ENCODE measurements at places on chromosomes 16 and 17.

- DNase-seq = no peak
Observed at GRCh38 chr17:28975031-28975430, 23.7 kb upstream of the PHF12 start.

GRCh38 chr16:15539197-15539596 is 103.8 kb downstream of the MARF1 start:
- DNase-seq = no peak

- no peak for DNase-seq
Observed at GRCh38 chr17:61063528-61063927, 336.1 kb upstream of the TBX2 start.

- DNase-seq = no peak
Observed at GRCh38 chr17:68641276-68642117, 40.3 kb upstream of the FAM20A start.

DNA sequence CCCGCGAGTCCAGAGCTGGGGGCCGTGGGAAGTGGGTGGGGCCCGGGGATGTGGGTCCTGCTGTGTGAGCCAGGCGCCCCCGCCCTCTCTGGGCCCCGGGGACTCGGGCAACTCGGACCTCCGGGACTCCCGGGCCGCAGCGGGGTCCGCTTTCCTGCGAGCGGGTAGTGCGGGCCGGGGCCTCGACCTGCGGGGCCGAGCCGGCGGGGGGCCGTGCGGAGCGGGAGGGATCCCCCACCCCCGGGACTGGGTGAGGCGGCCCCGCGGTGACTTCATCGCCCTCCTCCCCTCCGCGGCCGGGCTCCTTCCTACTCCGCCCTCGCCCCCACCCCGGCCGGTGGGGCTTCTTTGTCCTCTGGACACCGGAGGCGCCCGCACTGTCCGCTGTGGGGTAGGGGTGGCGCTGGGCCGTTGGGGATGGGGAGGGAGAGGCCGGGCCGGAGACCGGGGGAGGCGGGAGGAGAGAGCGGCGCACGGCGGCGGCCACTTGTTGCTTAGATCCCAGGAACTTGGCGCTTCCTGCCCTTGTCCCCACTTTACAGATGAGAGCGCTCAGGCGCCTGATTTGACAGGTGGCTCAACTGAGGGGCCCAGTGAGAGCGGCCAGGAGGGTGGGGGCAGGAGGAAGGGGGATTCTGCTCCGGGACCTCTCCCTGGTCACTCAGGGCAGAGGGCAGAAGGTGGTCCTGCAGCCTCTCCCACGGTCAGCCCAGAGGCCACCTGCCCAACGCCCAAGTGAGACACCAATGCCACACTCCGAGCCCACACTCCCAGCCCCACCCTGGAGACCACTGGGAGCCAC is 874 bp downstream of the CMTM3 start:
- peak; percentile 55 for DNase-seq

DNA sequence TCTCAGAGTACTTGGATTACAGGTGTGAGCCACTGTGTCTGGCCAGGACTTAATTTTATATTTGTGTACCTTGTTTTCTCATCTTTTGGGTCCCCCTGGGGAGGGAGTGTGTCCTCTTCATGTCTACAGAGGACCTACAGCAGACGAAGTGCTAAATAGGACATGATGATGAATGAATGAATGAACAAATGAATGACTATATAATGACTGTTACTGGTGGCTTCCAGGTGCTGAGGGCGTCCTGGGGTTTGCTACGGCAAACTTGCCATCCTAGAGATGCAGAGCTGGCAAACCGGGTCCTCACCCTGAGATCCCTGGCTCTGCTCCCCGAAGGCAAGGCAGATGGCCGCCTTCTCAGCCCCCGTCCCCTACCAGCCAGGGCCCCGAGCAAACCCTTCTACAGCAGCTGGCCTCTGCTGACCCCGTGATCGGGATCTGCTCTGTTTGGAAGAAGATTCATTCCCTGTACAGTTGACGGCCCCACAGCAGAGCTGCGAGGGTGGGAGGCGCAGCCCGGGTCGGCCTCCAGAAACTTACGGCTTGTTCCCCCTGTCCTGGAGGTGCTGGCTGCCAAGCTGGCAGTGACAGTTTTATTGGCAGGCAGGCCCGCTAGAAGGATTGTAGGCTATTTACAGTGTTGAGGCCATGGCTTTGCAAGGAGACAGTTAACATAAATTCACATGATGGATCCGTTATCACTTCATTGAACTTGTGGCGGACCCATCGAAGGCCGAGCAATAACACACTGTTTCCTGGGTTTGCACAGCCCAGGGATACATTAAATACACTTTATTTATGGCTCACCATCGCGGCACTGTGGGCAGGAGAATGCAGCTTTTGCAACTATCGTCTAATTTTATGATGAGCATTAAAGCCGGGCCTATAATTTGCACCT is 197.7 kb upstream of the GSE1 start:
- DNase-seq = no peak

DNA sequence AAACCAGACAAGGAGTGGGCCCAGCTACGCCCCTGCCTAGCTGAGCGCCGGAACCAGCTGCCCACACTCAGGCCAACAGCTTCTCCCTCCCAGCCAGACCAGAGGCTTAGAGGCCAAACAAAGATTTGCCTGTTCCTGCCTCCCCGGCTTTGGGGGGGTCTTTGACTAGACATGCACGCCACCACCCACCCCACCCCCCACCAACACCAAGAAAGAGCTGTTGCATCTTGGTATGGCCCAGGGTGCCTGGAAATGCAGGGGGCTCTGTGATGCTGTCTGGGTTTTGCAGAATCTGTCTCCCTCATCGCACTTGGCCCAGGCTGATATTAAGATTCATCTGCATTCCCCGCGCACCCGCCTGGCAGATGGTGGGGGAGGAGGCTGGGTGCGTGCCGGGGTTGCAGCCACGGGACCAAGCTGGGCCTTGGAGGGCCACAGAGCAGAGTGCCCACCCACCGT is 1.3 kb upstream of the NXPH3 start:
- DNase-seq = no peak

DNA sequence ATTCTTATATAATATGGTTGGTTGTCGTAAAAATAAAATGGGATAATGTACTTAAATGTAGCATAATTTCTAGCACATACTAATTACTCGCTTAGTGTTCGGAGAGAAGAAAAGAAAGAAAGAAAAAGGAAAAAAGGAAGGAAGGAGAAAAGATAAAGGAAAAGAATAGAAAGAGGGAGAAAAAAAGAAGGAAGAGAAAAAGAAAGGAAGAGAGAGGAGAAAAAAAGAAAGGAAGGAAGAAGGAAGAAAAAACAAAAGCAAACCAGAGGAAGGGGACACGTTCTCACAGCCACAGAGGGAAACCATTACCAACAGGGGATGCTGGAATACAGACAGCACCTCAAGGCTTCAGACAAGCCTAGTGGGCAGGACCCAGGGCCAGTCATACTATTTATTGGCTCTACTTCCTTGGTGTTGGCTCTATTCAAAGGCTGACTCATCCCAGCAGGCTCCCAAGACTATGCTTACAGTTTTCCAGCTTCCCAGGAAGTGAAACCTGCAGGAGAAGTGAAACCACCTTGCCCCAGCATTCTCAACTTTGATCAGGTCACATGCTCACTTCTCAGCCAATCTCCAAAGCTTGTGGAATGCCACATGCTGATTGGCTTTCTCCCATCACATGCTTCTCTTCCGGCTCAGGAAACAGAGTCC is 273.5 kb upstream of the IRX5 start:
- peak; percentile 10 for DNase-seq

DNA sequence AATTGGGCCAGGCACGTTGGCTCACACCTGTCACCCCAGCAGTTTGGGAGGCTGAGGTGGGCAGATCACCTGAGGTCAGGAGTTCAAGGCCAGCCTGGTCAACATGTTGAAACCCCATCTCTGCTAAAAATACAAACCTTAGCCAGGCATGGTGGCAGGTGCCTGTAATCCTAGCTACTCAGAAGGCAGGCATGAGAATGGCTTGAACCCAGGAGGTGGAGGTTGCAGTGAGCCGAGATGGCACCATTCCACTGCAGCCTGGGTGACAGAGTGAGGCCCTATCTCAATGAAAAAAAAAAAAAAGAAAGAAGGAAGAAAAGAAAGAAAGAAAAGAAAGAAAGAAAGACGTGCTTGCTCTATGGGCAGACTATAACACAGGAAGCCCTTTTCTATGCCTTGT is 84.4 kb downstream of the FOXL1 start:
- no peak for DNase-seq

DNA sequence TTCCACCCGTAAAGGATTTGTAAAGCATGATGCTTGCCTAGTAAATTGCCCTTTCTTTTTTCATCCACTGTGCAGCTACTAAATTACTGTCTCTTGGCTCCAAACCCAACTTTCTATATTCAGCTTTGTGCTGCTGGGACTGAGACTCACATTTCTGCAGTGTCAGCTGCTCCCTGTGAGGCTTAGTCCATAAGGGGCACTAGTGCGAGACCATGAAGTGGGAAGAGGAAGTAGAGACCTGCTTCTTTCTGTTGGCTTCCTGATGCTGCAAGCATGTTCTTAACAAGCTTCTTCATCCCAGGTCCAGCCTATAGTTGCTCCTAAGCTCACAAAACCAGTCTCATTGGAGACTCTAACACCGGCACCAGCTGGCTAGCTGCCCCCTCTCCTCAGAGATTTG is 74.9 kb upstream of the HS3ST2 start:
- peak; percentile 10 for DNase-seq

DNA sequence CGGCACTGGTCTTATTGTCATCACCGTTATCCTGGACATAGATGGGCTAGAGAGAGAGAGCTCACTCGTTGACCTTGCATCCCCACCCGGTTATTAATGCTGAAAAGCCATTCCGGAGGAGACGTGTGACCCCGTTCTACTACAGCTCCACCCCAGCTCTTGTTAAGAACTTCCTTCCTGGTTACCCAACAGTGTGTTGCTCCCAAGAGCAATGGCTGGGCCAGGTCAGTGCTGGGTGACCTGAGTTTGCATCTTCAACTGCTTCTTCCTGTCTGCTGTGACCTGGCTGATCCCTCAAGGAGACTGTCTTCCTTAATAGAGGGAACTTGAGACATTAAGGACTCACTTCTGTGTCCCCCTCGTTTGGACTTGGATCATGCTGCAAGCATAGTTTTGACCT is 96.1 kb upstream of the SDK2 start:
- DNase-seq = peak; percentile 26

- no peak for DNase-seq
Observed at GRCh38 chr16:7731141-7731540, 398.5 kb downstream of the RBFOX1 start.

- DNase-seq = peak; percentile 91
Observed at GRCh38 chr16:17238285-17239028, 232.3 kb downstream of the XYLT1 start.

GRCh38 chr16:54783226-54783625 is 147.4 kb upstream of the IRX5 start:
- no peak for DNase-seq

- DNase-seq = no peak
Observed at GRCh38 chr16:50474138-50474537, 74.1 kb upstream of the NKD1 start.

GRCh38 chr16:11667221-11667823 is 933 bp upstream of the SNN start:
- DNase-seq = no peak

Measured in inflammatory macrophage treated with lipopolysaccharide for 4 hours (primary cell).